Right ventricle myocardium superior (tissue), 1 donor: ENCODE measurements at places on chromosomes 4 and X.
A peak's percentile ranks its signal among the peaks of the same experiment; 100 is the strongest.

- DNase-seq: peak; percentile 19
Observed at GRCh38 chr4:2436761-2437474, 18.2 kb downstream of the CFAP99 start.

DNA sequence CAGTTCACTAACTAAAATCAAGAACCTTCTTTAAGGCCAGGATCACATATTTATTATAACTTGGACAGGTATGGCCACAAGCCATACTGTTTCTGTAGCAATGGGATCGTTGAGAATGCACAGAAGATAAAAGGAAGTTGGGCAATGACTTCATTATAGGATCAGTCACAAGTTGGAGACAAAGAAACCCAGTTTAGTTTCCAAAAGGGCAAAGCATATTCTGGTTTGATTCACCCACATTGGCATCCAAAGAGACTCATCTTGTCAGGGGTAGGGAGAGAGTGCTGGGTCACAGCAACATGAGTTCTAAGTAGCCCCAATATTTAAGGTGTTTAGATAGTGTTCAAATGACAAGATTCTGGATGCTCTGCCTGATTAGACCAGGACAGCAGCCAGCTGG is 317.1 kb upstream of the GALNT7 start:
- no peak for DNase-seq

DNA sequence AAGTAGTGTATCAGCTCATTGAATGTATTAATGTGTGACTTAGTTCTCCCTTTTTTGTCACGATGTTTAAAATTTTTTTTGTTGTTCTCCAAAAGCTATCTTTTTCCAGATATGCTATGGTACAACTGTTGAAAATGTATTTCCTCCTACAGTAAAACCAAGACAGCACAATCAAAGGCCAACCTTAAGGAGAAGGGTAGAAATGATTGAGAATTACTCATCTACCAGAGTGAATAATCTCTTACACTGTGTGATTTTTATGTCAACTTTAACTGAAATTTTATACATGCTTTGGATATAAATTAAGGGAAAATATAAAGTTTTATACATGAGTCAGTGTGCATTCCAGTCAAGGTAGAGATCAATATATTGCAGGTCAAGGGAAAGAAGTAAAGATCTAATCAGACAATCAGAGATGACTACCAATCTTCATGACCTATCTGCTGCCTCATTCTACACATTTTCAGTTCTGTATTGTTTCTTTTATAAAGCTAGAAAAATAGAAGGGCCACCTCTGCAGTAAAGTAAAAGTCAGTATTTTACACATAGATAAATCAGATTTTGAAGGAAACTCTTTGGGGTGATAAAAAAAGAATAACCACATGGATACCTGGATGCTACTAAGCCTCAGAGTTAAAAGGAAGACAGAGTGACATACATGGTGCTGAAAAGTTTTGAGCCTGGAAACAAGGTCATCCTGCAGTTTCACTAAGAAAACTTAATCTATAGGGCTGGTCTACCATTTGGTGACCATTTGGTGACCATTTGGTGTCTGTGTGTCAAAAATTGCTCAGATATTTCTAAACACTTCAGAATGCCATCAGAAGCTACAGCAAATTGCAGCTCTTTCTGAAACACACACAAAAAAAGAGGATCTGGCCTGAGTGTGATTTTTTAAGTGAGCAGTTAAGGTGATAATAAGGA is 1.6 kb downstream of the FAM13A start:
- no peak for DNase-seq

- DNase-seq: peak; percentile 54
Observed at GRCh38 chrX:40104630-40104984, 6.8 kb upstream of the BCOR start.

DNA sequence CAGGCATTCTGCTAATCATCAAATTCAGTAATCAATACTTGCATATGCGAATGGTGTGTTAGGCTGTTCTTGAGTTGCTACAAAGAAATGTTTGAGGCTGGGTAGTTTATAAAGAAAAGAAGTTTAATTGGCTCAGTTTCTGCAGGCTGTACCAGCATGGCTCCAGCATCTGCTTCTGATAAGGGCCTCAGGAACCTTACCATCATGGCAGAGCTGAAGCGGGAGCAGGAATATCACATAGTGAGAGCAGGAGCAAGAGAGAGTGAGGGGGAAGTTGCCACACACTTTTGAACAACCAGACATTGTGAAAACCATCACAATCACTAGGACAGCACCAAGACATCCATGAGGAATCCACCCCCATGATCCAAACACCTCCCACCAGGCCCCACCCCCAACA is 344.7 kb upstream of the FAM241A start:
- DNase-seq: no peak

GRCh38 chrX:110409925-110410324 is 51.3 kb downstream of the RTL9 start:
- no peak for DNase-seq

- no peak for DNase-seq
Observed at GRCh38 chrX:103517246-103517645, 2.0 kb downstream of the RAB40A start.

DNA sequence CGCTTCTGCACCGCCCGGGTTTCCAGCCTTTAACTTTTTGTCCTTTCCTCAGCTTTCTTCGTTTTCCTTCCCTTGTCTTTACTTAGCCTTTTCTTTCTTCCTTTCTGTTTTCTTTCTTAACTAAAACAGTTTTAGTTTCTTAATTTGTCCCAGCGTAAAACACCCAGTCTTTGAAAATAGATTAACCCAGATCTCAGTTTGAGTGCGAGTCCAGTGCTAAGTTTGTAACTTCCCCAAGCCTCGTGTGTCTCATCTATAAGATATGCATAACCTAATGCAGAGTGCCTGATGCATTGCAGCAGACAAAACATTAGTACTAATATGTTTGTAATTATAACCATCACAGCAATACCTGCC is 460 bp upstream of the GEMIN8 start:
- no peak for DNase-seq

GRCh38 chr4:78578674-78579425 is 27.3 kb downstream of the ANXA3 start:
- DNase-seq: no peak

- DNase-seq: no peak
Observed at GRCh38 chr4:176425035-176425434, 105.3 kb downstream of the SPCS3 start.

- no peak for DNase-seq
Observed at GRCh38 chrX:120625371-120625770, 4.5 kb downstream of the C1GALT1C1 start.

DNA sequence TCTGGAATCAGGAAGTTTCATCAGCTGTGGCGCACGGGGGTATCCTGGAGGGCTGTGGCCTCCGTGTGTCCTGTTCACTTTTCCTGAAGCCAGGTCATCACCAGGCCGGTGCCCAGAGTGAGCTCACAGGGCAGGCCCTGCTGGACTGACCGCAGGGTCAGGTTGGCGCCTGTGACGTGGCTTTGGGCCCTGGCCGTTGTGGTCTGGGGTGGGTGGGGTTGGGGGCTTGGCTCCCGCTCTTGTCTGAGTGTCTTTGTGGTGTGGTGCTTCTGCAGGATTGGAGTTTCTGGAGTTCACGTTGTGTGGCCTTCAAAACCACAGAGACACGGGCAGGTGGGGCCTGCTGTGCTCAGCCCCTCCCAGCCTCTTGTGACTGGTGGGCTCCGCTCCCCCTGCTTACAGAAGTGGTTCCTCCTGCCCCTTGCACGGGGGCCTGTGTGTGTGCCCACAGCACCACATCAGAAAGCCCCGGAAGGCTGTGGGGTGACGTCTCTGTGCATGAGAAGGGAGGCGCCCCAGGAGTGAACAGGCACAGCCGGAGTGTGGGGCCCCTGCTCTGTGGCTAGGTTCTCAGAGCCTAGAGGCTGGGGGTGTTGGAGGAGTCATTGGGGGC is 9.5 kb downstream of the RGS12 start:
- no peak for DNase-seq

DNA sequence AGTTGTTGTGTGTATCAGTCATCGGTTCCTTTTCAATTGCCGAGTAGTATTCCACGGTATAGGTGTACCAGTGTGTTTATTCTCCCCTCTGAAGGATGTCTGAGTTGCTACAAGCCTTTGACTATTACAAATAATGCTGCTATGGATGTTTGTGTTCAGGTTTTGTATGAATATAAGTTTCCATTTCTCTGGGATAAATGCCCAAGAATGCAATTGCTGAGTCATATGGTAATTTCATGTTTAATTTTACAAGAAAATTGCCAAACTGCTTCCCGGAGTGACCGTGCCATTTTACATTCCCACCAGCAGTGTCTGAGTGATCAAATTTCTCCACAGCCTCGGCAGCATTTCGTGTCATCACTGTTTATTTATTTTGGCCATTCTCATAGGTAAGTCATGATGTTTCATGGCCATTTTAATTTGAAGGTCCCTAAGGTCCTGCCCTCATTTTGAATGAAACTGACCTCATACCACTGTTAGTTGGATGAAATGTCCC is 73.9 kb downstream of the IRF2 start:
- no peak for DNase-seq

DNA sequence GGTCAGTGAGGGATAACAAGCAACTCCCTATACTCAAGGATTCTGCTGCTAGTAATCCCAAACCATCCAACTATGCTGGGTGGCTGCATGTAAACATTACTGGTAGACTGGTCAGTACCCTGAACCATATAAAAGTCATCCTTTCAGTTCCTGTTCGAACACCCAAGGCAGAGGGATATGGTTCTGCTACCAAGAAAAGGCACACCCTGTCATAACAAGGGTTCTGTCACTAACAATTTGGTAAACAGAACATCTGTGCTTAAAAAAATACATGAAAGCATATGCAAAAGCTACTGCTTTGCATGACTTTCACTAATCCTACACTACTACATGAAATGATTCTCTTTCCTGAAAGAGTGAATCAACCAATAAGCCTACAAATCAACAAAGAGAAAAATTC is 76.8 kb upstream of the MCF2 start:
- DNase-seq: no peak

DNA sequence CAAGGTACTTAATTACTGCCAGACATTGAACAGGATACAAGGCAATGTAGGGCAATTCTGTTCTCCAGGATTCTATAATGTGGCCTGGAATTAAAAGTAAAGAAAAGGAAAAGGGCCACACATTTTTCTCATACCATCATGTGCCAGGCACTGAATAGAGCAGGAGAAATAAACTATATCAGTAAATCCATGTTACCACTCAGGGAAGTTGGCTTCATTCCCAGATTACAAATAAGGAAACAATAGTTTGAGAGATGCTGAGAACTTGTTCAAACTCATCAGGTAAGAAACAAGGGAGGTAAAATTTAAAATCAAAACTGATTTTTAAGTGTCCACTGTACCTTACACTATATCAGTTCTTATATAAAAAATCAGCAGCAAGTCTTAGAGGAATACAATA is 645.0 kb upstream of the ATOH1 start:
- DNase-seq: no peak

GRCh38 chr4:86775061-86775460 is 74.1 kb downstream of the SLC10A6 start:
- DNase-seq: no peak

GRCh38 chrX:3295731-3296130 is 50.7 kb downstream of the MXRA5 start:
- no peak for DNase-seq

GRCh38 chr4:110475881-110476818 is at the start of gene ENPEP:
ENPEP (plus strand) TSS chr4:110476155; CDS start chr4:110476415, 260 bp downstream.
- DNase-seq: peak; percentile 68

GRCh38 chr4:144557404-144557803 is 88.6 kb upstream of the HHIP start:
- no peak for DNase-seq

DNA sequence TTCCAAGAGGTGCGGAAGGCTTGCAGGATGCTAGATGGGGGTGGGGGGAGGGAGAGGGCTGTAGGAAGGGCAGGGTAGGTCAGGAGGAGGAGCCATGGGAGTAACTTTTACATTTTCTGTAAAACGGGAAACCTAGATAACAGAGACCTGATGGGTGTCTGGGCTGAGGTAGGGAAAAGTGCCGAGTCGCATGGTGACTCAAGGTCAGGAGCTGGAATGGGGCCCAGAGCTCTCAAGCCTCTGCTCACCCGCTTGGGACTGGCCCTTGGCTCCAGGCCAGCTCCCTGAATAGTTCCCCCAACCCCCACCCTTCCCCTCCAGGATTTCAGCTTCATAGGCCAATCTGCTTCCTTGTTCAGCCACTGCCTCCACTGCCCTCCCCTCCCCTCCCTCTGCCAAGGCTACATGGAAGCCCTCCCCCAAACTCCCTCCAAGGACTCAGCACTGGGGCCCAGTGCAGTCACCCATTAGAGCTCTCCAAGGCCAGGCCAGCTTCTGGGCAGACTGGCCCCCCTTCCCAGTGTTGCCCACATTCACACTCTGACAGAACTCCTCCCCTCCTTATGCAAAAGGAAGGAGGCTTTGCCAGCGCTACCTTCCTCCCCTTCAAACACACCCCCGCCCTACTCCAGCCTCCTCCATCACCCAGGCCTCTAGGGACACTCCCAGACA is 43.6 kb downstream of the TSC22D3 start:
- DNase-seq: peak; percentile 91

GRCh38 chr4:121062521-121062920 is 9.8 kb downstream of the NDNF start:
- DNase-seq: no peak

DNA sequence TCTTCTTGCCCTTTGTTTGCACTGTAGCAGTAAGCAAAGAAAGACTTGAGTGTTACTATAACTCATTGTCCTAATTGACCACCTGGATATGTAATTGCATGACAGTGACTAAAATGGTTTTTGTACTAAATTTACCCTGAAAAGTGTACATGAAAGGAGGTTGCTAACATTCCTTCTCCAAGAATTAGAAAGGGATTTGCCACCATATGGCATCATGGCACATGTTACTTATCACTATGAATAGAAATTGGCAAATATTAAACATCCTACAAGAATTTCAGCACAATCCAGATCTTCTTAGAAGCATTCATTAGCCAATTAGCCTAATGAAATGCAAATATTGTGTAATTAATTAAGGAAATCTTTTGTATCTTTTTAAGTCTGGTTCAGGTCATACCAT is 834.2 kb downstream of the STPG2 start:
- no peak for DNase-seq

- no peak for DNase-seq
Observed at GRCh38 chr4:152115118-152115517, 354.3 kb upstream of the GATB start.

DNA sequence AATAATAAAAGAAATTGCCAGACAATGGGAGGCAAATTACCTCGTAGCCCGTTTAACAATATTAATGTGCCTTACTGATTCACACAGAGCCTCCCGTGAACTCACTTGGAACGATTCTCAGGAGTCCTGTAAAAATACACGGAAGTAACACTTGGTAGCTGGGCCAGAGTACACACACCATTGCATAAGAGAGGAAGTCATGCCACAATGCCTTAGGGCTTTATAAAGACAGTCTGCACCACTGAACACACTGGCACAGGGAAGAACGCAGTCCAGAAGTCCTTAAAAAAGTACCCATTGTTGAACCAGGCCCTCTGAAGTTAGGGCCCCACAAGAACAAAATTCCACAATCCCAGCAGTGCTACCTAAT is 15.1 kb downstream of the SLC2A9 start:
- DNase-seq: no peak

GRCh38 chr4:139984471-139984870 is 169.5 kb downstream of the MAML3 start:
- no peak for DNase-seq
